ENCODE measurements at places on chromosomes 16 and 17.

DNA sequence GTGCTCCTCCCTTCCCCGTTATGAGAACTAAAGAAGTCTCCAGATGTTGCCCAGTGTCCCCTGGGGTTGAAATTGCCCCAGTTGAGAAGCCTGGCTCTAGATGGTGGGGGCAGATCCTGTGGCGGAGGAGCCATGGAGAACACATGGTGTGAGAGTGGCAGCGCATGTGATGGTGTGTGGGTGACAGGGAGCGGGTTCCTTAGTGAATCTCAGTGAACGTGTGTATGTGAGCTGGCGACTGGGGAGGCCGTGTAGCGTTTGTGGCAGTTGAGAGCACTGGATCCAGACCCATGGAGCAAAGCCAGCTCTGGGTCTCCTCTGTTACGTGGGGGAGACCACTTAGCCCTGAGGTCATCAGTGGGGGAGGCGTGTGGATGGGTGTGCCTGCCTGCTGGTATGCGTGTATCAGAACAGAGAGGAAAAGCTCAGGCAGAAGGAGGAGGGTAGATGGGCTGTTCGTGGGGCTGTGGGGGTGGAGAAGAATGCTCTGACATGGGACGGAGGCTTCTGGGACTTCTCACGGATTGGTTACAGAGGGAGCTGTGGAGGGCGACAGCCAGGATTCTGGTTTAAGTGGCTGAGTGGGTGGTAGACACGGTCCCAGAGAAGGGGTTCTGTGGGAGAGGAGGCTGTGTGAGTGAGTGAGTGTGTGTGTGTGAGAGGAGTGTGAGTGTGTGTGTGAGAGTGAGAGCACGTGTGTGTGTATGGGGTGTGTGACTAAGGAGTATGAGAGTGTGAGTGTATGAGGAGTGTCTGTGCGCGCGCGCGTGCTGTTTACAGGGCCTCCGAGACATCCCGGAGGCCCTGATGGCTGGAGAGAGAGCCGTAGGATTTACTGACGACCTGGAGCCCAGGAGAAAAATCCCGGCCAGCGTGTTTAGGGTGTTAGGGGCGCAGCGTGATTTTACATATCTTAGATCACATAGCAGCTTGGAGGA is 193.8 kb downstream of the SNX29 start:
- no peak for DNase-seq

DNA sequence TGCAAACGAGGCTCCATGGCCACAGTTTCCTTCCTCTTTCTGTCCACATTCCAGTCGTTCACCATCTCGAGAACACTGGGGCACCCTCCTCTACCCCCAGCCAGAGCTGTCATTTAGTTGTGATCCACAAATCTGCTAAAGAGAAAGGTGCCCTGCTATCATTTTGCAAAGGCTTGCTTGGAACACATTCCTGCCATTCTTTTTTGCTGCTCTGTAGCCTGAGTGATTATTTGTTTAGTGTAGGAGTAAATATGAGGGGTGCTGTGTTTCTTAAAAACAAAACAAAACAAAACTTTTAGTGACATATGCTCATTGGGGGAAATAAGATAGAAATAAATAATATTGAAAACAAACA is 166.7 kb downstream of the PRKCA start:
- DNase-seq = no peak

- no peak for DNase-seq
Measured at GRCh38 chr16:14449790-14450480, 180.1 kb downstream of the PARN start.

GRCh38 chr17:37067555-37068111 is 118.9 kb downstream of the AATF start:
- DNase-seq = peak; percentile 60

- DNase-seq = no peak
Measured at GRCh38 chr17:79214940-79215604, 140.4 kb downstream of the ENGASE start.

- DNase-seq = no peak
Measured at GRCh38 chr17:34991606-34992005, 11.3 kb downstream of the LIG3 start.

GRCh38 chr17:75697651-75698291 is 23.5 kb upstream of the ITGB4 start:
- no peak for DNase-seq

DNA sequence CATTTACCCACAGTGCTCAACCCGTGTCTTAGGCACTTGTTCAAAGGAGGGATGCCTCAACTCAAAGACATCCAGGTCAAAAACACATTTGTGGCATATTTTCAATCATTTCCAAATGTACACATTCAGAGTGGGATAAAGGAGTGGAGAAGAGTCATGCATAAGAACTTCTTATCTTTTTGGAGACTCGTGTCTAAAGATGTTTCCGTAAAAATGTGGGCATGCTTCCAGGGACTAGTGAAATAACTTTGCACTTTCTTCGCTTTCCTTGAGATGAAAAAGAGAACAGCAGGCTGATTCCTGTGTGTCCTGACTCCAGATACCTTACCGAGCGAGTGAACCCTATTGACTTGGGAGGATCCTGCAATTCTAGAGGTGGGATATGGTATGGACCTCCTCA is 256.6 kb upstream of the KCNJ16 start:
- DNase-seq = no peak

GRCh38 chr17:64497565-64498035 is 746 bp upstream of the POLG2 start:
- no peak for DNase-seq

DNA sequence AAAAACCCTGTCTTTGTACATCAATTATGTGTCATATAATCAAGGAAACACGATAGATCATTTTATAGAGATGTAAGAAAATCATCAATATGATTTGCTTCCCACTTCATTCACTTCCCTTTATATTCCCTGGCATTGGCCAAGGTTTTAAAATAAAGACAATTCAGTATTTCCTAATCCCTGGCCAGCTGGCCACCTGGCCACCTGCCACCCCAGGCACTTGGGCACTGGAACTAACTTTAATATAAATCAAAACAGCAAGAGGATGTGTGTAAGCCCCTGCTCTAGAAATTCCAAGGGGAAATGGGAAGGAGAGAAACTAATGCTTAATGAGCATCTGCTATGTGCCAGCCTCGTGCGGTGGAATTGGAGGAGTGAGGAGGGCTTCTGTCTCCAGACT is 58.6 kb upstream of the TOB1 start:
- DNase-seq = no peak

DNA sequence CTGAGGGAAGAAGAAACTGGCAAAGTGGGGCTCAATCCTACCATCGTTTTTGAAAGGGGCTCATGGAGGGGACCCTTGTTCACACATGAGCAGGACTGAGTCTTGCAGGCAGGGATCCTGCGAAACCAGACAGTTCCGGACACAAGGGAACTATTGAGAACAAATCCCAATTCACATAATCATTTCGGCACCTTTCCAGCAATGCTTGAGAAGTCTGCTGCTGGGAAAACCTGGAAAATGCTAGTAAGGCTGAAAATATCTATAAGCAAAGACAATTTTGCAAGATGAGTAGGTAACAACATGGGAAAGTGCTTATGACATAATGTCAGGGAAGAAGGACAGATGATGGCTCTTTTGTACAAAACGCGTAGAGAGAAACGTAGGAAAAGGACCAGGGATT is 52.1 kb upstream of the BPTF start:
- DNase-seq = no peak

GRCh38 chr16:89895482-89896250 is 22.3 kb downstream of the TCF25 start:
- no peak for DNase-seq

GRCh38 chr17:9177212-9177611 is 155.9 kb downstream of the NTN1 start:
- no peak for DNase-seq

DNA sequence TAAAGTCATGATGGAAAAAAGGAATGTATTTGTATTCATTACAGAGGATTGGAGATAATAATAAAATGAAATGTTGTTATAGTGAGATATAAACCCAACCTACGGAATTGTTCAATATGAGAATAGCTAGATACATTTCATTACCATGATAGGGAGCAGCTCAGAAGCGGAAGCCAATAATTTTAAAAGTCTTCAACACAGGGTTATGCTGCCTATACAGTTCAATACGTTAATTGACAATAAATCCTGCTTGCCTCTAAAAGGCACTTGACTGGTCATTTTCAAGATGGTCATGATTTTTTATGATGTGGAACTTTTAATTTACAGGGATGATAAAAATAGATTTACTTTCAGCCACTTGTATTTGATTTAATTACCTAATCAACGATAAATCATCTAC is 506.8 kb downstream of the TMEM114 start:
- DNase-seq = no peak

GRCh38 chr16:69243479-69243878 is 56.5 kb downstream of the SNTB2 start:
- no peak for DNase-seq

DNA sequence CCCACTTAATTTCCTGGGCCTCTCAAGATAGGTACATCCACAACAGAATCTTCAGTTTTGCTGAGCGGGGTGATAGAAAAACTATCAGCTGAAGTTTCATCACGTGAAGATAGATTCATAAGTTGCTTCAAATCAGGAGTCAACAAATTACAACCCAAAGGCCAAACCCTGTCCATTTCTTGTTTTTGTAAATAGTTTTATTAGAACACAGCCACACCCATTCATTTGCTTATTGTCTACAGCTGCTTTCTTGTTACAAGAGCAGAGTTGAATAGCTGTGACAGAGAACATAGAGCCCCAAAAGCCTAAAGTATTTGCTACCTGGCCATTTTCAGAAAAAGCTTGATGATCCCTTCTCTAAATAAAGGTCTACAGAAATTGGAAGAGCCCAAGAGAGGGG is 300.1 kb upstream of the CDH5 start:
- DNase-seq = no peak

DNA sequence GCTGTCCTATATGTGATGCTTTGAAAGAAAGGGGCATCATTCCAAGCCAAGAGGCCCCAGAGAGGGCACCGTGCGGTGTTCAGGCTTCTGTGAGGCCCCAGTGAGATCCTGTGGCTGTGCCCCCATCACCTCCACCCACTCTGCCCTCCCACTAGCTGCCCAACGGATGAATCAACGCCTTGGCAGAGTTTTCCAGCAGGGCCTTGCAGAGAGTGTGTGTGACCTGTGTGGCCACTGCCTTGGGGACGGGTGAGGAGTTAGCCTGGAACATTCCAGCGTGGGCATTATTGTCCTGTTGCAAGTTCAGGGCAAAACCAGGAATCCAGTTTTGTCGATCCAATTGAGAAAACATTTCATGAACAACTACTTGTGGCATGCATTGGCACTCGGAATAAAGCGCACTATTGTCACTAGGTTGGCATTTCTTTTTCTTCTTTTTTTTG is 53.7 kb downstream of the SF3B3 start:
- no peak for DNase-seq

- no peak for DNase-seq
Measured at GRCh38 chr16:13864689-13865088, 55.3 kb upstream of the ERCC4 start.

GRCh38 chr17:10117581-10118001 is 80.8 kb downstream of the GAS7 start:
- no peak for DNase-seq

- DNase-seq = no peak
Measured at GRCh38 chr16:4383591-4384444, 12.2 kb downstream of the VASN start.

DNA sequence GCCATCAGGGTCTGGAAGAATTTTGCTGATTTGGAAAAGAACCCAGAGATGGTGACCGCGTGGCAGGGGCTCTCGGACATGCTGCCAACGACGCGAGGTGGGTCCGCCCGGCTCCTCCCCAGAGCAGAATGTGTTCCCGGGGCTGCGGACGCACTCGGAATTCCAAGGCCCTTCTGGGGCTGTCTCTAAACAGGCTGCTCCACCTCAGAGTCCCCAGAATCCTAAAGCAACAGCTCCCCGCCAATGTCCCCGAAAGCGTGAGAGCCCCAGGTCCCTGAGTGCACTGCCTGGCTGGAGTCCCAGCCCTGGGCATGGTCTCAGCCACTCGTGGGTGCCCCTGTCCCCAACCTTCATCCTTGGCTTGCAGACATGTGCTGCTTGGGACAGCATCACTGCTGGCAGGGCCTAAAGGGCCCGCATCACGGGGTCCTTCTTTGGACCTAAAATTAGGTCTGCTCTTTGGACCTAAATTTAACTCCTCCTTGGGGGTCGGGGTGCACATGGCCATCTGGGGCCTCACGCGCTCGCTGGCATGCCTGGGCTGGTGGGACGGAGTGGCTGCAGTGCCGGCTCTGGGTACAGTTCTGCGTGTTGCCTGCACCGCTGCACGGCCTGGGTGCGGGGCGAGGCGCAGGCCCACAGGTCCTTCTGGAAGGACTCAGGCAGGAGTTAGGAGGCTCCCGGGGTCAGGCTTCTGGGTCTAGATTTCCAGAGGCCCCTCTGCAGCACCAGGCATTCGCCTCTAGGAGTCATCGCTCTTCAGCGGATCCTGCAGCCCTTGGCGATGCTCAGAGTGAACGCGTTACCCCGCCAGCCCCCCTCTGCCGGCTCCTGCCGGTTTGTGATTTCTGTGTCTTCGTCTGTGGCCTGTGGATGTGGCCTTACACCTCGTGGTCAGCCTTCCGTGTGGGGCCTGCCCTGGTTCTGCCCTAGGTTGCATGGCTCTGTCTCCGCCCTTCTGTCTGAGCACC is 41.9 kb upstream of the CHMP6 start:
- DNase-seq = no peak

DNA sequence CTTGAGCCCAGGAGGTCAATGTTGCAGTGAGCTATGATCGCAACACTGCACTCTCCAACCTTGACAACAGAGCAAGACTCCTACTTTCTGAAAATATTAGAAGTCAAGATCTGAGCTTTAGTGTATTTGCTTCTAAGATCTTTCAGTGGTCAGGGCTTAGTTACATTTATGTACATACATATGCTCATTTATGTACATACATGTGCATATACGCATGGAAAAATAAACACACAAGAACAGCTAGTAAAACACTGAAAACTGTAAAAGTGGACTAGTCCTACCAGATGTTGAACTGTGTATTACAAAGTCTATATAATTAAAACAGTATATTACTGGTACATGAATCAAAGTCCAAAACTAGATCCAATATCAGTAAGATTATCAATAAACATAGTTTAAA is 28.3 kb downstream of the PTRH2 start:
- DNase-seq = no peak

GRCh38 chr17:19411631-19412030 is 599 bp downstream of the RNF112 start:
- DNase-seq = no peak

- DNase-seq = no peak
Measured at GRCh38 chr17:41588126-41588810, 1.6 kb upstream of the KRT14 start.

DNA sequence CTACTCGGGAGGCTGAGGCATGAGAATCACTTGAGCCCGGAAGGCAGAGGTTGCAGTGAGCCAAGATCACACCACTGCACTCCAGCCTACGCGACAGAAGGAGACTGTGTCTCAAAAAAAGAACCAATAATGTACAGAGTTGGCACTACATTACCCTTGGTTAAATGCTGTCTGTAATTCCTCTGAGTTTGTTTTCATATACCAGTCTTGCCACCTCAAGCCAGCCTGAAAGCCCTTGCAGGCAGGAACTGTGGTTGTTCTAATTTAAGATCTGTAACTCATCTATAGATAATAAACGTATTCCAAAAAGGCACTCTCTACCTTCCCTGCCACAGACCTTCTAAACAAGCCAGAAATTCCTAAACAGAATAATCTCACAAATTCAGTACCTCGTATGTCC is 4.3 kb upstream of the KANSL1 start:
- DNase-seq = no peak

GRCh38 chr16:8554881-8555280 is 35.4 kb downstream of the TMEM114 start:
- no peak for DNase-seq
